ENCODE measurements at places on chromosomes 7 and 10.

DNA sequence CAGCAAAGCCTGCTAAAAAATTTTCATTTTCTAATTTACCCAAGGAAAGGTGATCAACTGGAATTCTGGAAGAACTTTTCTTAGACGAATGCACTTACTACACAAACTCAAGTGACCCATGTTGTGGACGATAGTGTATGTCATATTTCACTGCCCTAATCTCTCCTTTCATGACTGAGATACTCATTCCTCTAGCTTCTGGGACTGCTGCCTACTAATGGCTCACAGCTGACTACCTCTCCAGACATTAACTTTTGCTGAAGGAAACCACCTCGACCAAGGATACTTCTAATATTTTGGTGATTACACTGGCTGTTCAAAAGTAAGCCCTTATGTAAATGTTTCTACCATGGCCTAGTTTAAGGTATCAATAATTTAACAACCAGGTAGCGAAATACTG, 959.9 kb upstream of the GHITM start:
- DNase-seq: no peak
- no peaks in the 10 kb centered on the region for H3K4me1 ChIP-seq
- no peak overlapping the region for H3K4me3 ChIP-seq
- no peaks in the 10 kb centered on the region for H3K27me3 ChIP-seq
- H3K36me3 ChIP-seq: no peaks in the 10 kb centered on the region
- H3K27ac ChIP-seq: no peak overlapping the region

GRCh38 chr7:64874562-64875250, 28.4 kb upstream of the ZNF273 start:
- H3K27me3 ChIP-seq: no peaks in the 10 kb centered on the region
- no peak for DNase-seq
- no peak overlapping the region for H3K27ac ChIP-seq
- H3K36me3 ChIP-seq: no peaks in the 10 kb centered on the region
- H3K4me1 ChIP-seq: peaks cover 5% of the 10 kb centered on the region

DNA sequence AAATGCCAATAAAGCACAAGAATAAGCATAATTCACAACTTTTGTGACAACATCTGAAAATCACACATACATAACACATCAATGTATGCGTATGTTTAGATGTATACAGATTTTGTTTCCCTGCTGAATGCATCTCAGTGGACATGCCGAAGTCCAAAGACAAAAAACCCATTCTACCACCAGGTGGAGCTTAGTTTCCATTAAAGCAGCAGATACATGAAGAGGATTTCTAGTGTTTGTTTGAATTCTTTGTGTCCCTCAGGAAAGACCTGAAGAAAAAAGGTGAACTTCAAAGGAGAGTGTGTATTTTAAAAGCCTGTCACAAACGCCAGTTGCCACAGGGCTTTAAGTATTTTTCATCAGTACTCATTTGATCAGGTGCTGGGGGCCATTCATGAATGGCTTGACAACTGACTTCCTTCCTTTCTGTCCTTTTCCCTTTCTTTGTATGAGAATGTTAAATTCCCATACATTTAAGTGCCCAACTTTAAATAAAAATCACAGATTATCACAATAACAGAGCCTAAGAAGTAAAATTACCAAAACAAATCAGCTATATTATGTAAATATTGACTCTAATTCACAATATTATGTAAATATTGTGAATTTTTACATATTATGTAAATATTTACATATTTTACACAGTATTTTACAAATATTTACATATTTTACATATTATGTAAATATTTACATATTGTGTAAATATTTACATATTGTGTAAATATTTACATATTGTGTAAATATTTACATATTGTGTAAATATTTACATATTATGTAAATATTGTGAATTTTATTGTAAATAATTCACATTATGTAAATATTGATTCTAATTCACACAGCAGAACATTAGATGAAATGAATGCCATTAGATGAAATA, 343.0 kb downstream of the CRPPA start:
- no peak overlapping the region for H3K27ac ChIP-seq
- H3K4me1 ChIP-seq: no peaks in the 10 kb centered on the region
- DNase-seq: no peak
- H3K36me3 ChIP-seq: no peaks in the 10 kb centered on the region
- H3K27me3 ChIP-seq: no peaks in the 10 kb centered on the region
- no peak overlapping the region for H3K4me3 ChIP-seq

GRCh38 chr10:182441-183201, 47.4 kb downstream of the ZMYND11 start:
- peaks cover 14% of the 10 kb centered on the region for H3K4me1 ChIP-seq
- no peaks in the 10 kb centered on the region for H3K27me3 ChIP-seq
- H3K4me3 ChIP-seq: no peak overlapping the region
- DNase-seq: no peak
- H3K27ac ChIP-seq: no peak overlapping the region

- no peaks in the 10 kb centered on the region for H3K4me1 ChIP-seq
- H3K4me3 ChIP-seq: no peak overlapping the region
- H3K36me3 ChIP-seq: no peaks in the 10 kb centered on the region
- H3K27me3 ChIP-seq: no peaks in the 10 kb centered on the region
- H3K27ac ChIP-seq: no peak overlapping the region
Measured at GRCh38 chr7:156218544-156219306, 406.5 kb upstream of the SHH start.
